ENCODE measurements at places on chromosomes 2 and 18. TPM values are rescaled to one million over a fixed set of nuclear protein-coding genes. Genes with fewer than 3 reads are reported as not detected.
A peak's percentile ranks its signal among the peaks of the same experiment; 100 is the strongest.

DNA sequence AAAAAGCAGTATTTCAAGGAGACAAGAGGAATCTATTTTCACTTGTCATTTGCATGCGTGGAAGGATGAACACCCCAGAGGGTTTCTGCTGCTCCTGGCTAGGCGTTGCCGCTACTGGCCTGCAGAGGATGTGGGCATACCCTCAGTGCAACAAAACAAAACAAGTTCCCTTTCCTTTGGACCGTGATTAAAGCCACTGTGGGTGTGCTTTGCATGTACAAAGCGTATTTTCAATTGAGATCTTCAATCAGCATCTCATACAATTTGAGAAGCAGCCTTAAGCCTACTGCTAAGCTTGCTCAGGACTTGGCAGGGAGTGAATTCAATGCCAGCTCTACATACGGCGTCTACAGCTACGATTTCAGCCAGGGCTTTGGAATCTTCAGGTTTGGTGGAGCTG is 298.4 kb downstream of the LPIN1 start:
- no peaks in the 10 kb centered on the region for H3K27me3 ChIP-seq
- H3K27ac ChIP-seq = no peak overlapping the region

- no peak for DNase-seq
- H3K36me3 ChIP-seq = no peaks in the 10 kb centered on the region
- no peaks in the 10 kb centered on the region for H3K27me3 ChIP-seq
- no peaks in the 10 kb centered on the region for H3K4me1 ChIP-seq
Observed at GRCh38 chr2:143452817-143453451, 323.7 kb downstream of the ARHGAP15 start.

The LYPD1 gene
- not detected for total RNA-seq

DNA sequence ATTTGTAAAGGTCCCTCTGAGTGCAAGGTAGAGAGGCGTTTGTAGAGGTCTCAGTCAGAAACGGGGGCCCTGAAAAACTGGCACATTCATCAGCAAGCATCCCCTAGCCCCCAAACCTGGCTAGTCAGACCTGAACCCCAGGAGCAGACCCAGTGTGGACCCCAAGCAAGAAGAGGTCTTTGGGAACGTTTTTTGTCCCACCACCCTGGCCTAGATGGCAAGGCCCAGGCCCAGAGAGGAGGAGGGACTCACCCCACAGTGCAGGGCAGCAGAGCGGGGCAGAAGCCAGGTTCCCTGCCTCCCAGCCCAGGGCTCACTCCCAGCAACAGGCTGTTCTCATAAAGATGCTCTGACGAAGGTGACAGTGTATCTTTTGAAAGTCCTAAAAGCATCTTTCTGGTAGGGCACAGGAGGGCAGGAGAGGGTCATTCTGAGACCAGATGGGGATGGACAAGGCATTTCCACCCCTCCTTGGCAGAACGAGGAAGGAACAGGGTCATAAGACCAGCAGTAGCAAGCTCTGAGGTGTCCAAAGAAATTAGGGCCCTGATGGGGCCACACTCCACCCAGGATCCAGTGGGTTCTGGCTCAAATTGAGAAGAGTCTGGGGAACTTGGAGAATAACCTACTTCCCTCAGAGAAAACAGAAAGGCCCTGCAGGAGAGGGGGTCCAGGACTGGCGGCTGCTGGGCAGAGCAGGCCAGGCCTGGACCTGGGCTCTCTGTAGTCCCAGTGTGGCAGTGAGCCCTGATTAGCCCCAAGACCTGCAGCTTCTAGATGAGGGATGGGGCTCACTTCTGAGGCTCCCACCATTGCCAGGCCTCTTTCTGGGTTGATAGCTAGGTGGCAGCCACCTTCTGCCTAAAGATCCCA is 18.2 kb downstream of the ADRA2B start:
- no peak overlapping the region for H3K4me3 ChIP-seq
- peaks cover 3% of the 10 kb centered on the region for H3K4me1 ChIP-seq
- H3K27ac ChIP-seq = peak overlapping the region; percentile 67
- H3K36me3 ChIP-seq = no peaks in the 10 kb centered on the region

- no peaks in the 10 kb centered on the region for H3K27me3 ChIP-seq
- H3K4me3 ChIP-seq = no peak overlapping the region
- H3K4me1 ChIP-seq = peaks cover 10% of the 10 kb centered on the region
- no peaks in the 10 kb centered on the region for H3K36me3 ChIP-seq
- H3K27ac ChIP-seq = peak overlapping the region; percentile 19
Observed at GRCh38 chr2:39875182-39875913, 96.3 kb upstream of the THUMPD2 start.

Measured in thoracic aorta (tissue), 2 donors.